ENCODE measurements at places on chromosomes 3 and 15. TPM values are rescaled to one million over a fixed set of nuclear protein-coding genes. Genes with fewer than 3 reads are reported as not detected.

ZNF385D gene
- total RNA-seq: 1.5 TPM

ASB14 gene
- not detected for total RNA-seq

ITIH1 gene
- total RNA-seq: not detected

MYL3 gene
- not detected for total RNA-seq

FSIP1 gene
- total RNA-seq: 2.2 TPM

ADCY5 gene
- total RNA-seq: not detected
